ENCODE measurements at places on chromosomes 2 and 18.
A peak's percentile ranks its signal among the peaks of the same experiment; 100 is the strongest.

DNA sequence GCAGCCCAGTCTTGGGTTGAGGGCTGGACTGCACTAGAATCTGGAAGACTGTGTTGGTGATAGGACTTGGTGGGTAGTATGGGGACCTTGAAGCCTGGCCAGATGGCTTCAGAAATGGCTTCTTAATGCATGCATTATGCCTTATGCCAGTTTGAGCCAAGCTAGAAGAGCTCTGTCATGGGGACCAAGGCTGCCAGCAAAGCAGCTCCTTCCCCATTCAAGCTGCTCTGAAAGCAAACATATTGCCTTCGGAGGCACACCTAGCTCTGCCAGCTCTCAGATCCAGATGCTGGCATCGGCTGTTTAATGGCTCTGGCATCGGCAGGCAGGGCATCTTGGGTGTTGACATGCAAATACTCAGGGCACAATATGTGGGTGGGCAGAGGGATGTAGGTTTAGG is 59.0 kb upstream of the IGFBP5 start:
- DNase-seq: no peak

GRCh38 chr2:26279886-26280285 is 35.1 kb downstream of the HADHB start:
- no peak for DNase-seq

- DNase-seq: peak; percentile 75
These were observed 5.9 kb upstream of the MRPL19 start for GRCh38 chr2:75640621-75641121.

- no peak for DNase-seq
These were observed 213.9 kb upstream of the KLHL29 start for GRCh38 chr2:23171108-23171507.

- no peak for DNase-seq
These were observed 250.7 kb downstream of the SATB2 start for GRCh38 chr2:199207011-199207410.

- no peak for DNase-seq
These were observed 1.6 kb downstream of the MFSD2B start for GRCh38 chr2:24011250-24012104.

GRCh38 chr18:5476961-5477800 is 66.6 kb downstream of the EPB41L3 start:
- peak; percentile 21 for DNase-seq

- DNase-seq: no peak
These were observed 12.0 kb downstream of the SNORC start for GRCh38 chr2:232882085-232882484.

DNA sequence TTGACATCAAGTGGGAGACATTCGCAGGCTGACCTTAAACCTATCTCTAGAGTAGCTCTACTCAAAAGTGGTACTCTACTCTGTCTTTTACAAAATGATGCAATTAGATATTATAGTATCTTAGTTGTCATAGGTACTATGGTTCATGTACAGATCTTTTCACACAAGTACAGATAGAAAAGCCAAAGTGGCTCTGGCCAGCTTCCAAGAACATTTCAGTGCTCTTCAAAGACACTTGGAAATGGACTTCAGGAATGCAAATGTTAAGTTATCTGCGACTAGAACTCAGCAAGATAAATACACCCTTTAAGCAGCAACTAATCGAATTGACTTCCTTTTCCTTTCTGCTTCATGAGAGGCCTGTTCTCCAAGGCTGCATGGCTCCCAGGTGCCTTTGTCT is 718.7 kb upstream of the FAM98A start:
- no peak for DNase-seq

DNA sequence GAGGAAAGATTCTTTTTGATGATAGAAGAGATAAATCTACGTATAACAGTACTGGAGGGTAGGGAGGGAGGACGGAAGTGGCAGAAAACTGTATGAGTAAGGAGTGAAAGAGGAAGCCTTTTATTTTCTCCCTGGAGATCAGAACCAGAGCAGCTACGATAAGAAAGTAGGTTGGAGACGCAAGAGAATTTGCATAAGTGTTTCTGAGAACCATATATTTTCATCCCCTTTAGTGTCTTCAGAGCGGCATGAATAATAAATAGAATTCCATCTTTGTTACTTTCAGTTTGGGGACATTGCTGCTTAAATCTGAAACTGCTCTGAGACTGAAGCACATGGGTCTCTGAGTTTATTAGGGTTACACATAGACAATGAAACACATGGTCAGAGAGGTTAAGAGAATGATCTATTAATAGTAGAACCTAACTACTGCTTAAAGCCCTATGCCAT is 230.2 kb upstream of the TNP1 start:
- DNase-seq: peak; percentile 21

DNA sequence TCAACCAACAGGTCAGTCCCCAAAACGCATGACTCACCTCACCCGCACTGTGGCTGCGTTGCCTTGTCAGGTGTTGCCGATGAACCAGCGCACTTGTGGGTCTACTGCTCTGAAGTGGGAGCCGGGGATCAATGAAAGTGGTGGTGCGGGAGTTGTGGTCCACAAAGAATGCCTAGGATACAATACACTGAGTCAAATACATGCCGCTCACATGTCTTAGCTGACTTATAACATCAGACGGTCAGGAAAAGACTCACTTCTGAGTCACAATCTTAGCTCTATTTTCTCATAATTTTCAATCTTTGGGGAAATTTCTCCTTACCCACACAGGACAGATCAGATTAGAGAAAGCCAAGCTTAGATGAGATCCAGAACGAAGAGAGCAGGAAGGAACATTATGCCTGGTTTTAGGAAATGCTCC is 107.1 kb upstream of the STK17B start:
- DNase-seq: peak; percentile 90

DNA sequence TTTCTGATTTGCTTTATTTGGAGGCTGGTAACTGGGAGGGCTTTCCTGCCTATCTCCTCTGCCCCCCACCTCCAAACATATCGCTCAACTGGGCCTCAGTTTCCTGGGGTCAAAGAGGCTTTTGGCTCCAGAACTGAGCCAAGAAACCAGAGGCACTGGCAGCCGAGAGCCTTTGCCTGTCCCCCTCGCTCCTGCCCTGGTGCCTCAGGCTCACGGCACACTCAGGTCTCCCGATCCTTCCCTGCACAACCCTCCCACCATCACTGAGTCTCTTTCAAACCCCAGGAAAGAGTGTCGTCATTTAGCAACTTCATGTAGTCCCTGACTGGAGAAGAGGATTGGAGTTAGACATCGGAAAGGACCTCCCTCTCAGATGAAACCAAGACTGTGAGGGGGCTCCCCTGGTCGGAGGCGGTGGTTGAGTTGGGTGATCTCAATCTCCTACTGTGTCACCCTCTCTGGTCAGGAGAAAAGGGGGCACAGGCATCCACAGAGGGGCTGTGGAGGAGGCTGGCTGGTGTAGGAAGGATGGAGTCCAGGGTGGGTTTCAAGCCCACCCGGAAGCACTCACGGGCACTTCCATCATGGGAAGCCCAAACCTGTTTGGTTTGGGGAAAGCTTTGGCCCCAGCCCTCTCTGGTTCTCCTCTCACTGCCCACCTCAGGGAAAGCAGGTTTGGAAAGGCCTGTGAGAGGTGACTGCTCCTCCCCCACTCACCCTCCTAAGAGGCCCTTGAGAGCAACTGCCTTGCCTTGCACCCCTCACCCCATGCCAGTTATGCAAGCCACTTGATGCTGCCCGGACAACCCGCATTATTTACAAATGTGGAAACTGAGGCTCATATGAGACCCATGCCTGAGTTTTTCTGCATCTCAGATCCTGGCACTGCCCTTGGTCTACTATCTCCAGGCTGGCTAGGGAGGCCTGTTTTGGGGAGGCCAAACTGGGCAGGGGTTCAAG is 62.3 kb downstream of the TNS1 start:
- no peak for DNase-seq

GRCh38 chr18:21129566-21130216 is 18.1 kb upstream of the ROCK1 start:
- DNase-seq: peak; percentile 82

DNA sequence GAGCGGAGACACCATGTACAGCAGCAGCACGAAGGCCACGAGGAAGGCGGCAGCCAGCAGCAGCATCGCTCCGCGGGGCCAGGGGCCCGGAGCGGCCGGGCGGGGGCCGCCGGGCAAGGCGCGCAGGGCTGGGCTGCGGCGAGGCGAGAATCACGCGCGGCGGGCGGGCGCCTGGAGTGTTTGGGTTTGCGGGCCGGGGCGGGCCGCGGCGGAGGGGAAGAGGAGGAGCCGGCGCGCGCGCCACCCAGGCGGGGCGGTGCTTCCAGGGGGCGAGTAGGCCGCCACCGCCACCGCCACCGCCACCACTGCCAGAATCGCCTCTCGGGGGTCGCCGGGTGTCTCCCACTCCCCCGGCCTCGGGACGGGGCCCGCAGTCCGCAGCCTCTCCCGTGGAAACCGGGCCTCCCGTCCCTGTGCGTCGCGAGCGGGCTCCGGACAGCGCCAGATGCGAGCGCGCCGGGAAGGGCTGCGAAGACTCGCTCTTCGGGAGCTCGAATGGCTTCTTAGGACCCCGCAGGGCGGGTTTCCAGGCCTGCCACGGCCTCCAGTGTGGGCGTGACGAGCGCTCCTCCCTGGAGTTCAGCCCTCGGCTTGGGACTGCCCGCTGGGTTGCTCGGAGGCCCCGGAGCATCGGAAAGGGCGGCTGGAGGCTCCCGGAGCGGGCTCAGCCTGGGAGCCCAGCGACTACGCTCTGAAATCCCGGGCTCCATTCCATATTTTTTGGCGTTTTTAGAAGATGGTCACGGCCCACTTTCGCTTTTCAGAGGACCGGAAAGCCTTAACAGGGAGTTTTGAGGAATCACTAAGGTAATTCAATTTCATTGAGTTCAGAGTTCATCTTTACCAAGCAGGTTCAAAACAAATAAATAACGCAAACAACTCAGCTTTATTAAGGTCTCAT is at the start of gene KDSR:
TSS of gene KDSR (minus strand) at position 154 of the 901 bp plus-strand sequence. CDS start at position 66, 88 bp downstream.
- peak; percentile 99 for DNase-seq

DNA sequence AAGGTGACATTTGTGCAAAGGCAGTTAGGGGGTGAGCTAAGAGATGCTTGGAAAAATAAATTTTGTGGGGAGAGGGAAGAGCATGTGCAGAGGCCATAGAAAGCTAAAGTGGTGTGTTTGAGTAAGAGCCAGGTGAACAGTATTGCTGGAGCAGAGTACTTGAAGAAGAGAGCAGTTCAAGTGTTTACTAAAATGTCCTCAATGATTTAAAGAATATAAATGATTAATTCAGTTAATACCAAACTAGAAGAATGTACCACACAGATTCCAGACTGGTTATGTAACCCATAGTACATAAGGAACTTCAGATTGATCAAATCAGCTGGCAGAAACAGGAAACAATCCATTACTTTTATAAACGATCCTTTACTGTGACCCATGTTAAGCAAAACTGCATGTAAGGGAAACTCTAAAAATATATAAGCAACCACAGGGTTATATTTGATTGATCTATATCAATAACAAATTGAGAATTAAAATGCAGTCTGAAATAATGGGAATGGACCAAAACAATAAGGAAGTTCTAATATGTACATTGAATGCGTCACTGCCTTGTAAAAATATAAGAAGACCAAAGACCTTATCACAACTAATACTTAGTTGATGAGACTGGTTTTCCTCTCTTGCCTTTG is 76.9 kb downstream of the LDAH start:
- DNase-seq: peak; percentile 10

GRCh38 chr18:70454704-70455322 is 166.0 kb downstream of the SOCS6 start:
- DNase-seq: peak; percentile 60

- DNase-seq: peak; percentile 91
These were observed 39.1 kb upstream of the PLEKHM3 start for GRCh38 chr2:208064220-208064961.

DNA sequence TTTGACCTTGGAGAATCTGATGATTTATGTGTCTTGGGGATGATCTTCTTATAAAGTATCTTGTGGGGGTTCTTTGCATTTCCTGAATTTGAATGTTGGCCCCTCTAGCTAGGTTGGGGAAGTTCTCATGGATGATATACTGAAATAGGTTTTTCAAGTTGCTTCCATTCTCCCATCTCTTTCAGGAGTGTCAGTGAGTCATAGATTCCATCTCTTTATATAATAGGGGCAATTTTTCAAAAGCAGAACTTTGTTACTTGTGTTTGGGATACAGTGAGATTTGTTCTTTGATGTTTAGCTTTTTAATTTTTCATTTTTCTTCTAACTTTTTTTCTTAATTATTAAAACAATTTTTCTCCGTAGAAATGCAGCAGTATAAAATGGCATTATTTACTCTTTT is 19.4 kb downstream of the TMEM87B start:
- no peak for DNase-seq

DNA sequence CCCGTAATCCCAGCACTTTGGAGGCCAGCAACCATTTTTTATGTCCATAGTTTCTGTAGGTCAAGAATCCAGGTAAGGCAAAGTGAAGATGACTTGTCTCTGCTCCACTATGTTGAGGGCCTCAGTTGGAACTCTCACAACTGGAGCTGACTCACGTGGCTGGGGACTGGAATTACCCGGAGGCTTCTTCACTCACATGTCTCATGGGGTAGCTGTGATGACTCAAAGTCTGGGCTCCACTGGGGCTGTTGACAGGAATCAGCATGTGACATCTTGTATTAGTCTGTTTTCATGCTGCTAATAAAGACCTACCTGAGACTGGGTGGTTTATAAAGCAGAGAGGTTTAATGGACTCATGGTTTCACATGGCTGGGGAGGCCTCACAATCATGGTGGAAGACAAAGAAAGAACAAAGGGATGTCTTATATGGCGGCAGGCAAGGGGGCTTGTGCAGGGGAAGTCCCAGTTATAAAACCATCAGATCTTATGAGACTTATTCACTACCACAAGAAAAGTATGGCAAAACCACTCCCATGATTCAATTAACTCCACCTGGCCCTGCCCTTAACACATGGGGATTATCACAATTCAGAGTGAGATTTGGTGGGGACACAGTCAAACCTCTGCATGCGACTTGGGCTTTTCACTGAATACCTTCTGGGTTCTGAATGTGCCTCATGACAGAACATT is 7.8 kb upstream of the PPP1R1C start:
- DNase-seq: peak; percentile 35

DNA sequence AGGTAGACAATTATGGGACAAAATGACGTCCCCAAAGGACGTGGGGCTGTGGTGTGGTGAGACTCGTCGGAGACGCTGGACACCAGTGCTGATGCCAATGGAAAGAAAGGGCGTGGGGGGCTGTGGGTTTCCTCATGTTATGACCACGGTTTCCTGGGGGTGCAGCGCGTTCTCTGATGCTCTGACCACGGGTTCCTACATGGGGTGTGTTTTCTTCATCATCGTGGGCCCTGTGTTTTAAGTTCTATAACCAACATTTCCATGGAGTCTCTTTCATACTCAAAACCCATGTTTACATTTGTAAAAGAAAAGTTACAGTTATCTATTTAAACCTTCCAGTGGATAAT is 141.6 kb downstream of the RTP5 start:
- no peak for DNase-seq

GRCh38 chr2:216775043-216775453 is 79.7 kb upstream of the IGFBP5 start:
- peak; percentile 98 for DNase-seq

GRCh38 chr2:168613551-168613950 is 157.5 kb downstream of the CERS6 start:
- no peak for DNase-seq

Data from fibroblast of skin of abdomen (primary cell).